ENCODE measurements at places on chromosomes 7 and 10. TPM values are rescaled to one million over a fixed set of nuclear protein-coding genes. Genes with fewer than 3 reads are reported as not detected.

The CCDC146 gene
- 1.1 TPM for total RNA-seq

The IRF5 gene
- total RNA-seq = 1.8 TPM

The LRRC17 gene
- 108 TPM for total RNA-seq

DNA sequence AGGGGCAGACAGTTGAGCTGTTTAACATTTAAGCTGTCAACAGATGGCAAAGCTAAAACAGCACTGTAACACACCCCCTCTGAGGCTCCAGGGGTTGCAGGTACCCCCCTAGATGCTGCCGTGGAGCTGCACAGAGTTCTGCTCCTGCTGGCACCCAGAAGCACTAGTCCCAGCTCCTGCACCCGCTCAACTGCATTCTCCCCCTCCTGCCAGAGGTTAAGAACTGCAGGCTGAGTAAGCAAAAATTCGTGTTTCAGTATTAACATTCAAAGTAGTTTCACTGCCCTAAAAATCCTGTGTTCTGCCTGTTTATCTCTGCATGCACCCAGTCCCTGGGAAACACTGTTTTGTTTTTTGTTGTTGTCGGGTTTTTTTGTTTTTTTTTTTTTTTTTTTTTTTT lies 790.8 kb upstream of the KCND2 start:
- no peak for DNase-seq

DNA sequence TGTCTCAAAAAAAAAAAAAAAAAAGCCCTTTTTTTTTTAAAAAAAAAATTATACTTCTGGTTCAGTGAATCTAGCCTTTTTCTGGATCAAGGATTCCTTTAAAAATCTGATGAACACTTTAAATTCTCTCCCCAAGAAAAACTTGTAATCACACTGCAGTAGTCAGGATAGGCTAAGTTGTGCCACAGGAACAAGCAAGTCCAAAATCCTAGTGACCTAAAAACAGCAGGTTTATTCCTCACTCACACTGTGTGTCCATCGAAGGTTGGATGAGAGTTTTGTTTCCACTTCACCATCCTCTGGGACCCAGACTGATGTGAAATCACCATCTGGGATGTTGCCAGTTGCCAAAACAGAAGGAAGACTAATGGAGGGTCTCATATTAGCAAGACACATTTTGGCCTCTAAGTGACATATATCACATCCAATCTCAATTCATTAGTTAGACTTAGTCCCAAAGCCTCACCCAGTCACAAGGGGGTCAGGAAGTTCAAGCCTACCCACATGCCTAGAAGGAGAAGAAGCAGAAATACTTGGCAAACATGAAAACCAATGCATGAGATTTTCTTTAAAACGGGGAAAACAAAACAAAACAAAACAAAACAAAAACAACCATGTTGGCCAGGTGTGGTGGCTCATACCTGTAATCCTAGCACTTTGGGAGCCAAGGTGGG lies 32.7 kb downstream of the CYP17A1 start:
- no peak for DNase-seq

DNA sequence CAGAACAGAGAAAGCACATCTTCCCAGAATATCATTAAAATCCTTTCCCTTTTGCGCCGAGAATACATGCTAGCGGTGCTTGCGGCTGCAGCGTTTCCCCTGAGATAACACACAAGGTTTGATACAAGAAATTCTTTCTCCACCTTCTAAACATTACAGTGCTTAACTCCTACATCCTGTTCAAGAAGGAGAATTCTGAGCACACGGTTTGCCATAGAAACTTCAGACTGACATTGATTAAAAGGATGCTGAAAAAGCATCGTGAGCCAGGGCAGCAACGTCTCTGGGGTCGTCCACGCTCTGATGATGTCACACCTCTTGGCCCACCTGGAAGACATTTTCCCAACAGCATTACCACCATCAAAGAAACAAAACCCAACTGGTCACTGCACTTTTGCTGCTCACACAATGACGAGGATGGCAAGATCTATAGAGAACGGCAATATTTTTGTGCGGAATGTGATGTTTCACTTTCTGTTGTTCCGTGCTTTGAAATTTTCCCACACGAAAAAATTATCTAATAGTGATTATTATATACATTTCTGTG lies 27.0 kb upstream of the PRSS1 start:
- no peak for DNase-seq

Data from M059J (cell line).